ENCODE measurements at places on chromosomes 11 and 22. TPM values are rescaled to one million over a fixed set of nuclear protein-coding genes. Genes with fewer than 3 reads are reported as not detected.

GRCh38 chr22:23107487-23108248 lies 34.1 kb downstream of the RSPH14 start:
- no peak overlapping the region for H3K4me3 ChIP-seq
- H3K4me1 ChIP-seq, result no peaks in the 10 kb centered on the region
- no peak for DNase-seq
- no peaks in the 10 kb centered on the region for H3K27me3 ChIP-seq
- H3K36me3 ChIP-seq, result no peaks in the 10 kb centered on the region

DNA sequence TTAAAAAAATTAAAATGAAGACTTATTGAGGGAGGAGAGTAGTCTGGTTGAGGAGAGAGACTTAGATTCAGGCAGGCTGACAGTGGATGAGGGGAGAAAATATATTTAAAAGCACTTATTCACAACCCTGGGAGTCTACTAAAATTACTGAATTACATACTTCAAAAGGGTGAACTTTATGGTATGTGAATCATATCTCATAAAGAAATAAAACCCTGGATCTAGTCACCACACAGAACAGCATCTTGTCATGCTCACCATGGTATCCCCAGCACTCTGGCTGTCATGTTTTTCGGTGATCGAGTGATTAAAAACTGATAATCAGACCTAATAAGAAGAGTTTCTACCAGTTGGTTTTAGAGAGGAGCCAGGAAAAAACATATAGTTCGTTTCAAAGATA lies 11.0 kb downstream of the TEAD1 start:
- peaks cover 56% of the 10 kb centered on the region for H3K27me3 ChIP-seq
- no peaks in the 10 kb centered on the region for H3K36me3 ChIP-seq
- H3K27ac ChIP-seq, result no peak overlapping the region
- DNase-seq, result no peak

GRCh38 chr11:128339792-128340191 lies 247.6 kb downstream of the ETS1 start:
- H3K27me3 ChIP-seq, result no peaks in the 10 kb centered on the region
- no peak for DNase-seq
- peaks cover 6% of the 10 kb centered on the region for H3K36me3 ChIP-seq
- peaks cover 88% of the 10 kb centered on the region for H3K4me1 ChIP-seq
- H3K4me3 ChIP-seq, result peak overlapping the region; percentile 16

- no peak overlapping the region for H3K27ac ChIP-seq
- peaks cover 5% of the 10 kb centered on the region for H3K4me1 ChIP-seq
- no peaks in the 10 kb centered on the region for H3K36me3 ChIP-seq
- H3K27me3 ChIP-seq, result peaks cover 47% of the 10 kb centered on the region
Observed at GRCh38 chr22:36814801-36815200, 2.0 kb downstream of the PVALB start.

GRCh38 chr11:95229993-95230809 lies 801 bp downstream of the SESN3 start:
- H3K27me3 ChIP-seq, result no peaks in the 10 kb centered on the region
- H3K4me1 ChIP-seq, result peaks cover 52% of the 10 kb centered on the region
- DNase-seq, result peak; percentile 53
- H3K4me3 ChIP-seq, result no peak overlapping the region
- H3K36me3 ChIP-seq, result no peaks in the 10 kb centered on the region
- peak overlapping the region; percentile 84 for H3K27ac ChIP-seq

GRCh38 chr11:90229791-90230190 lies 6.9 kb upstream of the CHORDC1 start:
- peaks cover 4% of the 10 kb centered on the region for H3K36me3 ChIP-seq
- no peak for DNase-seq
- no peak overlapping the region for H3K4me3 ChIP-seq
- no peaks in the 10 kb centered on the region for H3K27me3 ChIP-seq
- H3K27ac ChIP-seq, result no peak overlapping the region

GRCh38 chr11:17748761-17749721 lies 14.5 kb downstream of the KCNC1 start:
- no peaks in the 10 kb centered on the region for H3K36me3 ChIP-seq
- H3K4me1 ChIP-seq, result no peaks in the 10 kb centered on the region
- H3K4me3 ChIP-seq, result no peak overlapping the region

DNA sequence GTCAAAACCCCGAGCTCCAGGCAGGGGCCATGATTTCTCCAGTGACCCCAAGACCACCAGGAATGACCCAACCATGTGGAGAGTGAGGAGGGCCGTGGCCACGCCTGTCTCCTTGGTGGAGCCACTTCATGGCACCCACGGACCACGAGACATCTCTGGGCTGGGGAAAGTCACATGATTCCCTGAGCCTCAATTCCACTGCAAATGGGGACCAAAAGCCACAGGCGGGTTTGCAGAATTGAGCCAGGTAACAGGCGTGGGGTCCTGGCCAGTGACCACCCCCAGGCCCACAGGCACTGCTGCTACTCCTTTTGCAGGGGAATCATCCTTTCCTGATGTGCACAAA lies 178.9 kb downstream of the CTTN start:
- H3K27me3 ChIP-seq, result peaks cover 2% of the 10 kb centered on the region
- no peaks in the 10 kb centered on the region for H3K4me1 ChIP-seq
- H3K27ac ChIP-seq, result no peak overlapping the region
- no peak overlapping the region for H3K4me3 ChIP-seq
- H3K36me3 ChIP-seq, result no peaks in the 10 kb centered on the region

DNA sequence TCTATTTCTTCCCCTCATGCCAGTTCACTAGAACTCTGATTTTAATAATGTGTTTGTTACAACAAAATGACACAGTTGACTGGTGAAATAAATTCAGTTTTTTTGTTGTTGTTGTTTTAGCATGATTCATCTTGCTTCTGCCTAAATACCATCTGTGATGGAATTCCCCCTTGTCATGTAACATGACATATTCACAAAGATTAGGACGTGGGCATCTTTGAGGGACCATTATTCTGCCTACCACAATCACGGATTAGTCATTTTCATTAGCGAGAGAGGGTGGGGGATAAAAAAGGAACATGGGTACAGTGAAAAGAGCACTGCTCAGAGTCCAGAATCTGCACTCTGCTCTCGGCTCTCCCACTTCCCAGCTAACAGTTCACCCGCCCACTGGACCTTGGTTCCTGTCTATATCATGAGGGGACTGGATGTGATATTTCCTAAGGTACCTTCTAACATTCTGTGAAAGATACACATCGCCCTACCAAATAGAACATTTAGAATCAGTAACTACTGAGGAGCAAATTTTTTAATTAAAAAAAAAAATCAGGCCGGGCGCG lies 11.3 kb downstream of the HTATIP2 start:
- H3K4me1 ChIP-seq, result peaks cover 15% of the 10 kb centered on the region
- H3K27me3 ChIP-seq, result no peaks in the 10 kb centered on the region
- no peak overlapping the region for H3K4me3 ChIP-seq
- H3K36me3 ChIP-seq, result peaks cover 58% of the 10 kb centered on the region

DNA sequence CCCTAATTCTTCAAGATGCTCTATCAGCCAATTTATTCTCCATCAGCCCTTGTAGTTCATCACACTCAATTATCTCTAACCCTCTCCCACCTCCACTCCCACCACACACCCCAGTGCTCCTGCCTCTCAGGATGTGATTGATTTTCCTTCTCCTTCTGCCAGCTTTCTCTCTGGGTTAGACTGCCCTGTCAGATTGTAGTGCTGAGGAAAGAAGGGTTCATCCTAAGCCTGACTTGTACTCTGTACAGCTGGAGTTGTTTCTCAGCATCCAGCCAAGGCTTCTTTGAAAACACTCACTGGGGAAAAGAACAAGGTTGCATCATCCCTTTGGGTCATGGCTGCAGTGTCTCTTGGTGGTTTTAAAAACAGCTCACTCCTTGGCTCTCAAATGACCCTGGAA lies 61.2 kb downstream of the CECR2 start:
- no peak overlapping the region for H3K27ac ChIP-seq
- peaks cover 15% of the 10 kb centered on the region for H3K27me3 ChIP-seq
- no peaks in the 10 kb centered on the region for H3K36me3 ChIP-seq

DNA sequence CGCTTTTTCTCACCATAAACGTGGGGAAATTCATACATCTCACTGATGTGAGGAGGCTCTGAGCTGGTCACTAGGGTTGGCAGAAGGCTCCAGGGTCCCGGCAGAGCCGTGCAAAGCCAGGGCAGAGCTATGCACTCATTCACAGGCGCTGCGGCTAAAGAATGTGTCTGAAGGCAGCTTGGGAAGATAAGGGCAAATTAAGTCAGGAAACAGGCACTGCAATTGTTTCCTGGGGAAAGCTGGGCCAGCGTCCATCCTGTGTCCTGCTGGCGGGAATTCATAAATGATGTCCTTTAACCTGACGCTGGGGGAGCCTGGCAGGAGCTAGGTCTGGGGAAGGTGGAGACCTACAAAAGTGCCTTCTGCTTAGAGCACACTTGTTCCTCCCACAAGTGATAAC lies 27.6 kb downstream of the PKNOX2 start:
- no peak for DNase-seq
- H3K27me3 ChIP-seq, result peaks cover 45% of the 10 kb centered on the region
- H3K4me3 ChIP-seq, result no peak overlapping the region
- no peak overlapping the region for H3K27ac ChIP-seq
- H3K36me3 ChIP-seq, result no peaks in the 10 kb centered on the region

DNA sequence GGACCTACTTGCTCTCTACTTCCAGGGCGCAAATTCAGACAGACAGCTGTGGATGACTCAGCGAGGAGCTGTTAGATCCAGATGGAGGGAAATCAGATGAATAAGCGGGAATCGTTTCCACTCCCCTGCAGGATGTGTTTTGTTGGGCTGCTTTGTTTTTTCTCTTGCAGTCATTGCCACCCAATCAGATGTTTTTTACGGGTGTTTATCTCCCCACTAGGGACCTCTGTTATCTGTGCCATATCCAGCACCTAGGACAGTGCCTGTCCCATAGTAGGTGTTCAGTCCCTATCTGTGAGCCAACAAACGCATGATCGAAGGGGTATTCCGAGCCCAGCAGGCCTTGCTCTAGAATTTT lies 51.1 kb upstream of the PARVG start:
- peaks cover 11% of the 10 kb centered on the region for H3K36me3 ChIP-seq
- no peak overlapping the region for H3K4me3 ChIP-seq
- no peak overlapping the region for H3K27ac ChIP-seq

The C11orf86 gene
- total RNA-seq, result not detected

The MRGPRX3 gene
- total RNA-seq, result not detected

The SUSD2 gene
- total RNA-seq, result 0.80 TPM

The LAYN gene
- 5.6 TPM for total RNA-seq

The DRD2 gene
- total RNA-seq, result not detected

Data from activated CD4-positive, alpha-beta T cell treated with anti-CD3 and anti-CD28 coated beads for 36 hours (primary cell).